ENCODE measurements at places on chromosomes 12 and 14.

- no peak for DNase-seq
Measured at GRCh38 chr14:91245029-91245428, 525 bp upstream of the GPR68 start.

DNA sequence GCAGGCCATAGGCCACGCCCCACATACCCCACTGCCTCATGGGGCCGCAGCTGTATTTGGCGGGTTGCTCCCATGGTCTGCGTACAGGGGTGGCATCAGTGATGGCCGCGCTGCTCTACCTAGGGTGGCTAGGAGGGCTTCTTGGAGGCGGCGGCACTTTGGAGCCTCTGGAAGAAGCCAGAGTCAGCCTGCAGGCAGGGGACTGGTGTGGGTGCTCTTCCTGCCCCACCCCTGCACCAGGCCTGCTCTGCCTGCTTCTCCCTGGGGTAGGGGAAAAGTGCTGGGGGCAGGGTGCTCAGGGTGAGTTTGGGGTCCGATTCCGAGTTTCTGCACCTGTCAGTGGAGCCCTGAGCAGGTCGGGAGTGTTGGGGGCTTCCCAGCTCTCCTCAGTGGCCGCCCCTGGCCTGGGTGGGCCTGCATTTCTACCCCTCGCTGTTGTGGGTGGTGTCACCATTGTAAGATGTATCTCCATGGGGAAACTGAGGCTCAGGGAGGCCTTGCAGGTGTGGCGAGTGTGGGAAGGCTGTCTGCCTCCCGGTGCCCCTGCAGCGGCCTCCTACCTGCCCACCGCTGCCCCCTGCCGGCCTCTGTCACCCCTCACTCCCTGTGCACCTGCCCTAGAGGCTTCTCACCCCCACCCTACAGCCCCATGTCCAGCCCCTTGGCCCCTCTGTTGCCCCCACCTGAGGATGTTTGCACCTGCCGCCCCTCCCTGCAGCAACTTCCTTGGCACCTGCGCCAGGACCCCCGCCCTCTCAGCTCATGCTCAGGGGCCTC lies 5.5 kb downstream of the CEP170B start:
- no peak for DNase-seq

DNA sequence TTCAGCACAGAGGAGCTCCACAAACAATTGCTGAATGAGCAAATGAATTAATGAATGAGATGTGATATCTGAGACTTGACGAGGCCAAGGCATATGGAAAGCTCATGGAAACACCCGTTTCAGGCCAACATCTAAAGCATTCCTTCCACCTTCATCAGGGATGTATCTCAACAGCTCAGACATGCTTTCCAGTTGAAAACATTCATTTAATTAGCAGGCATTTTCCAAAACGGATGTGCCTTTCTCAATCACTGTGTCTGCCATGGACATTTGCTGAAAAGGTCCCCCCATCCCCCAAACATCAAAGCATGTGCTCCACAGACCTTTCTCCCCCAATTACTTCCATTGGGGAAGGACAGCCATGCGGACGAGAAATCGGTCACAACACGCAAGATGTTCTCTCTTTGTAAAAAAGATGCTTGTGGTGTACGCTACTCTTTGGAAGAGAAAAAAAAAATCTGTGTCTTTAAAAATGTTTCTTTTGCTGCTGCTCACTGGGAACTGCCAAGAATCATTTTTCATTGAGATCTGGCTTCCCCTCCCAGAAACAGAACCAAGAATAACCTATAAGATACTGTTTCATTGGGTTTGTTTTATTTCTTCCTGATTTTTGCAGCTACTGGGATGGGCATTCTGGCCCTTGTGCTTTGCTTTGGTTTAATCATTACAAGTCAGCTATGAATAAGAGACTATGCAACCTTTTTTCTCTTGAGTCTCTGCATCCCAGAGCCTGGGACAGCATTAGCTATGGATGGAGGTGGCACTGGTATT lies 528.2 kb downstream of the MED13L start:
- no peak for DNase-seq

GRCh38 chr12:54287261-54288157 lies 7.0 kb downstream of the HNRNPA1 start:
- DNase-seq, result no peak

GRCh38 chr12:28563286-28563685 lies 373.0 kb downstream of the CCDC91 start:
- DNase-seq, result no peak

DNA sequence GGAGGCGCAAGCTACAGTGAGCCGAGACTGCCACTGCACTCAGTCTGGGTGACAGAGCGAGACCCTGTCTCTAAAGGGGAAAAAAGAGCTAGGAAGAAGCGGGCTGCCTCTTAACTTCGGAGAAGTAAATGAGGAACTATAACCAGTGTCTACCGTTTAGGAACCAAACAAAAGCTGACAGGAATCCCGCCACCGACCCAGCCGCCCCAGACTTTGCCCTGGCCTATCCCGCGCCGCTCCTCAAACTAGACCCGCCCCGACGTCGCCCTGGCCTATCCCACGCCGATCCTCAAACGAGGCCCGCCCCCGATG lies 568 bp upstream of the SIVA1 start:
- no peak for DNase-seq

DNA sequence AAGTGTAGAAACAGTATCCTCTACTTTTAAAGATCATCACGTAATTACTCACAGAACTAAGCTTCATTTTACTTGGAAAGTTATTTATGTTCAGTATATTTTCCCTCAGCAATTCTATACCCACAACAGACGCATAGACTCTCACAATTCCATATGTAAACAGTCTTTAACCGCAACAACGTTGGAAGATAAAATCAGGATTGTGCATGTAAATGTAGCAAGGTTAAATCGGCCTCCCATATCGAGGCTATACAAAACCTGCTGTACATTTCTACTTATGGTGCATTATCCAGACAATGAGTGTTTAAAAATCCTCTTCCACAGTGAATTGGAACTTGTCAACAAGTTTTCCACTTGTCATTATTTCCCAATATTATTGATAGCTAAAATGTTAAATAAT lies 581.1 kb downstream of the SLC16A7 start:
- DNase-seq, result no peak

DNA sequence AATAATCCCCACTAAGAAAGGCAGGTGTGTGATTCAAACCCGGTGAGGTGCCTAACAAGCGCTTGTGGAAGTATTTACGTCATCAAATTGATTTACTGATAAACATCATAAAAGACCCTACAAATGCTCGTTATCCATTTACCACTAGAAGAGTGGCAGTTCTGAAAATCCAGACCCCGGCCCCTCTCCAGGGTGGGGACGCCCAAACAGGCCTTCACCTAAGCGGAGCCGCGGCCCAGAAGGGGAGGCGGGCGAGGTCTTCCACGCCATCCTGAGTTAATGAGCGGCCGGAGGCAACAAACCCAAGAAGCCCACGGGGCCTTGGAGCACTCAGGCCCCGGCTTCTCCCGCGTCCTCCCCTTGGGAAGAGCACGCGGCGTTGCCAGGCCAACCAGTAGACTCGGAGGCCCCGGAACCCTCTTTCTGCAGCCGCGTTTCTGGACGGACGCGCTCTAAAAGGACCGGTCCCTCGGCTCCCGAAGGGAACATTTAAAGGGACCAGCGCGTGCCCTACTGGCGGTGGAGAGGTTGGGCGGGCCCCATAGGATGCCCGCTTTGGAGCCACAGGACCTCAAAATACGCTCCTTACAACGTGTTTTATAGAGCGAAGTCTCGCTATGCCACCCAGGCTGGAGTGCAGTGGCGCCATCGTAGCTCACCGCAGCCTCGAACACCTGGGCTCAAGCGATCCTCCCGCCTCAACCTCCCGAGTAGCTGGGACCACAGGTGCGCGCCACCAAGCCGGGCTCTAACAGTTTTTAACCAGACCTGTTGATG lies 3.5 kb downstream of the PTPN21 start:
- peak; percentile 55 for DNase-seq

DNA sequence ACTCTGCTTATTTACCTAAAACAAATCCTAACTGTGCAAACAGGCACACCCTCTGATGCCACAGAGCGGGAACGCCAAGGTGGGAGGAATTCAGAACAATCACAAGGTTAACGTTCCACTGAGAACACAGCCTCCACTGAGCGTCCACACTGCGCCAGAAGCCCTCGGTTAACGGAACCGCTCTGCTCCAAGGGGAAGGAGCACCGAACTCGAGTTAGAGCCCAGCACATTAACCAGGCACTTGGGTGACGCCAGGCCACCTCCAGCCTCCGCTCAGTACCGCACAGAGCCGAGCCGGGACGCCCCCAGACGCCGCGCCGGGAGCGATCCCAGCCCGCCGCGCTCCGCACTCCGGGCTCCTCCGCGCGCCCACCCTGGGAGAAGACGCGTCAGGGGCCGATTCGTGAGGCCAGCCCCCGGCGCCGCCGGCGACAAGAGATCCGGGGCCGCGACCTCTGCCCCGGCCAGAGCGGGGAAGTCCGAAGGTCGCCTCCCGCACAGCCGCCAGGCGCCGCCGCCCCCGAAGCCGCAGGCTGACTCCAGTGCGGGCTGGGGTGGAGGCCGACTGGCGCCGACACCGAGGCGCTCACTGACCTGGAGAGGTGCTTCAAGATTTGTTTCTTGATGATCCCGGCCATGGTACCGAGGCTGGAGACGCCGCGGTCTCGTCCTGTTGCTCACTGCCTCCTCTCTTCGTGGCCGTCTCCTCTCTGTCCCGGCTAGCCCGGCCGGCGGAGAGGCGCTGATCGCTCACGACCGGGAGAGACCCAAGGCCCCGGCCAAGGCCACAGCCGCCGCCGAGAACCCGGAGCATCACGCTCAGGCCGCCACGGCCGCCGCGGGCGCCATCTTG lies 450 bp downstream of the BLTP3B start:
- peak; percentile 20 for DNase-seq

GRCh38 chr14:56694609-56695008 lies 115.0 kb downstream of the TMEM260 start:
- DNase-seq, result no peak

- DNase-seq, result no peak
Measured at GRCh38 chr12:109716512-109717389, 3.1 kb downstream of the FAM222A start.

- no peak for DNase-seq
Measured at GRCh38 chr12:108241986-108242703, 97.0 kb downstream of the CMKLR1 start.

DNA sequence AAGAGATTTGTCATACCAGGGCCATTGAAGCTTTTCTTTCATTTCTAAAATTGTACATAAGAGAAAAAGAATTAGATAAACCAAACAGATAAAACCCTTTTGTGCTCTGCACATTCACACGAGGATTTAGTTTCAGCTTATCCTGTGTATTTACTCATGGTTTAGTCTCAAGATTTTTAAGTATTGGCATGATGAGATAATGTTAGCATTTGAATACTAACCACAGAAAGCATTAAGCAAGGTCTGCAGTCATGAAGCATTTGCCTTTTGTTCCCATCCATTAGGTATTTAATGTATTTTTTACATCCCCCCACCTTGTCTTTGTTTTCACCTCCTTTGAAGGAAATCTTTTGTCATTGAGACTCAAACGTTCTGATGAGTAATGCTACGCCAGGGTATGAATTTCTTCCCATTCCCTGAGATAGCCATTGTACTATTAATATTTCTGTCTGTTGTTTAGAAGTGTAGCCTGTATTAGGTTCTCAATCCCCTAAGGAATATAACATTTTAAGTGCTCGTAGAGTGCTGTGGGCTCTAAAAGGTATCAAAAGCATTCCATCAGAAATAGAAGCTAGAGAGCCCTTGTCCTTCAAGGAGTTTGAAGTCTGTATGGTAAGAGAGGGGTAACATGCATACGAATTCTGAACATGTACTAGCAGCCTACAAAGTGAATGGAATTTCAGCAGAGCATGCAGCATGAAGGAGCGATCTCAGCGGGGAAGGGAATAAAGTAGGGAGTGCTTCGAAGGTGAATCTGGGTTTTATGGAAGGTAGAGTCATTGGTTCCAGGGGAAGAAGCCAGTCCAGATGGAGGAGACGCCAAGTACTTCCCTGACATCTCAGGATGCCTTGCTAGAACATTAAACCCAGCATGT lies 22.3 kb downstream of the CRADD start:
- no peak for DNase-seq

DNA sequence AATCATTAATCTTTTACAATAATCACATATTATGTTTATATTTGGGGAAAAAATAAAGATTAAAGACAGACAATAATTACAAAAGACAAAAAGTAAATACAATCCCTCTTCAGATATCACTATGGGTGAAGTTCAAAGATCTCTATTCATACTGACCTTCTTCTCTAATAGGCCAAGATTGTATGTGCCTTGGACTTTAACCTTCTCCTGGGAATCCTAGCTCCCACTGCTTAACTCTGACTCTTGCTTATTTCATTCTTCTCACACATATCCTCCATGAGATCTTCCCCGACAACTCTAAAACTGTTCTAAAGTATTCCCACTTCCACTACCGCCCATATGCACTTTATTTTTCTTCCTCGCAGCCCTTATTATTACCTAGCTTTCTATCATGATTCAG lies 83.8 kb downstream of the EEA1 start:
- DNase-seq, result no peak

DNA sequence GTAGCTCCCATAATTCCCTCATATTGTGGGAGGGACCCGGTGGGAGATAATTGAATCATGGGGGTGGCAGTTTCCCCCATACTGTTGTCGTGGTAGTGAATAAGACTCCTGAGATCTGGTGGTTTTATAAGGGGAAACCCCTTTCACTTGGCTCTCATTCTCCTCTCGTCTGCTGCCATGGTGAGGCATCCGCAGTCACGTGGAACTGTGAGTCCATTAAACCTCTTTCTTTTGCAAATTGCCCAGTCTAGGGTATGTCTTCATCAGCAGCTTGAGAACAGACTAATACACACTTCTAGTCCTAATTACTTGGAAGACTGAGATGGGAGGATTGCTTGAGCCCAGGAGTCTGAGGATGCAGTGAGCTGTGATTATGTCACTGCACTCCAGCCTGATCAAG lies 64.4 kb downstream of the TMX1 start:
- DNase-seq, result peak; percentile 23

DNA sequence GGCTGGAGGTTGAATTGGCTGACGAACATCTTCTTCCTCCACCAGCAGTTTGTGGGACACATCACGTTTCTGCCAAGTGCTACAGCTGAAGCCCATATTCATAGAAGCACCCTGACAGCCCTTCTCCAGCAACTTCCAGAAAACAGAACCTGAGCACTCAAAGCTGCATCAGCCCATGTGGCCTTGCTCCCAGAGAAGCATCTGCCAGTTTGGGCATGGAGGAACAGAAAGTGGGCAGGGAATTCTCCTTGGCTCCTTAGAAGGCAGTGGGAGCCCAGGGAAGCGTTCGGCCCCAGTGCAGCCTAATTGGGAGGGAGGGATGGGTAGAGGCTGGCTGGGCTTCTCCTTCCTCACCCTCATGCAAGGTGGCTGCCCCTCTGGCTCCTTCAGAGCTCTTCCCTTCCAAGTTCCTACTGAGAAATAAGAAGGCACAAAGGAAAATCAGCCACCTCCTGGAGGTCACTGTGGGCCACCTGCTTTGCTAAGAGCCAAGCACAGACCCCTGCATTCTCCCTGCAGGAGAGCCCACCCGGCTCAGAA lies 4.1 kb upstream of the NGB start:
- DNase-seq, result no peak

Data from stimulated activated CD4-positive, alpha-beta T cell treated with anti-CD3 and anti-CD28 coated beads, Interleukin-12 subunit alpha, Interleukin-12 subunit beta, amount 100 ng/mL, for 24 hours (primary cell).